ENCODE measurements at places on chromosomes 2 and 18.

DNA sequence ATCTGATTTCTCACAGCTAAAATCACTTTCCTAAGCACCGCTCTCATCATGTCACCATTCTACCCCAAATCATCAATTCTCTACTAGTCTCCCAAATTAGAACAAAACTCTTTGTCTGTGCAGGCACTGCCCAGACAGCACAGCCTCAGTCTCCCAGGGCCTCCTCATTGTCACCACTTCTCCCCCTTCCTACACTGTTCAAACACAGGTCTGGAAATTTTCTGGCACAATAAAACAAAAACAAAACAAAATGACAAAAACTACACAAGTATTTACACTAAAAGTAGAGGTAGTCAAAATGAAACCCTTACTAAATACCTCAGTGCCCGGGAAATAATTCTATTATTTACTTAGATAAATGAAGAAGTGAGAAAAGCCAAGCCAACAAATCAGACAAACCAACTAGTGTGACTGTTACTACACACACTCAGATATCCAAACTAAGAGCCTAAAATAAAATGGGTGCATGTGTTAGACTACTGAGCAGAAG is 156.2 kb upstream of the DNMT3A start:
- no peak for DNase-seq

DNA sequence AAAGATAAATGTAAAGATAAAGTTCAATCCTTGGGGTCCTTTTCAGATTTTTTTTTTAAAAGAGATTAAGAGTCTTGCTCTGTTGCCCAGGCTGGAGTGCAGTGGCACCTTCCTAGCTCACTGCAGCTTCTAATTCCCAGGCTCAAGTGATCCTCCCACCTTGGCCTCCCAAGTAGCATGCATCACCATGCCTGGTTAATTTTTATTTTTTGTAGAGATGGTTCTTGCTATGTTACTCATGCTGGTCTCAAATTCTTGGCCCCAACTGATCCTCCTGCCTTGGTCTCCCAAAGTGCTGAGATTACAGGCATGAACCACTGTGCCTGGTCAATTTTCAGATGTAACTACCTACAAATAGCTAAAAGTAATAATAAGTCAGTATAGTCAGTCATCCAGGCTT is 21.1 kb downstream of the NFE2L2 start:
- DNase-seq, result no peak

GRCh38 chr18:36862182-36862581 is 33.3 kb downstream of the KIAA1328 start:
- no peak for DNase-seq

- no peak for DNase-seq
Measured at GRCh38 chr2:184875911-184876310, 277.6 kb downstream of the ZNF804A start.

- no peak for DNase-seq
Measured at GRCh38 chr2:141501752-141502151, 629.1 kb downstream of the LRP1B start.

- DNase-seq, result no peak
Measured at GRCh38 chr2:56626927-56627326, 443.1 kb downstream of the CCDC85A start.

- no peak for DNase-seq
Measured at GRCh38 chr2:25976983-25977741, 5.1 kb downstream of the KIF3C start.

GRCh38 chr2:118668431-118669424 is 178.7 kb downstream of the EN1 start:
- no peak for DNase-seq

- DNase-seq, result no peak
Measured at GRCh38 chr18:31500051-31500688, 2.2 kb downstream of the DSG2 start.

- no peak for DNase-seq
Measured at GRCh38 chr2:126672980-126673605, 17.1 kb downstream of the GYPC start.

DNA sequence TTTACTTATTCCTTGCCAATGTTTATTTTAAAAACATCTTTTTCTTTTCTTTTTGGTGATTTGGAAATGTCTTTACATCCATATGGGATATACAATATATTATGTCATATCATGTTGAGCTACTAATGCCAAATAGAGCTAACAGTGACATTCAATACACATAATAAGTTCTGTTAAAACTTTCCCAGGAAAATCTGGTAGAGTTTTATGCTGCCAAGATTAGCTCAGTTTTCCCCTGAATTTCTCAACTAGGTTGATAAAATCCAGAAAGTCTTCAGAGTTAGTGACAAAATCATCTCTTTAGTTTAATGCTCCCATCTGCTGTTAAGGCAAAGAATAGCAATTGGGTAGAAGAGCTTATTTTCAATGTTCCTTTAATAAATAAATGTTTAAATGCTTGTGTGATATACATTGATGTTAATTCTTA is 9.9 kb downstream of the COL3A1 start:
- DNase-seq, result no peak

DNA sequence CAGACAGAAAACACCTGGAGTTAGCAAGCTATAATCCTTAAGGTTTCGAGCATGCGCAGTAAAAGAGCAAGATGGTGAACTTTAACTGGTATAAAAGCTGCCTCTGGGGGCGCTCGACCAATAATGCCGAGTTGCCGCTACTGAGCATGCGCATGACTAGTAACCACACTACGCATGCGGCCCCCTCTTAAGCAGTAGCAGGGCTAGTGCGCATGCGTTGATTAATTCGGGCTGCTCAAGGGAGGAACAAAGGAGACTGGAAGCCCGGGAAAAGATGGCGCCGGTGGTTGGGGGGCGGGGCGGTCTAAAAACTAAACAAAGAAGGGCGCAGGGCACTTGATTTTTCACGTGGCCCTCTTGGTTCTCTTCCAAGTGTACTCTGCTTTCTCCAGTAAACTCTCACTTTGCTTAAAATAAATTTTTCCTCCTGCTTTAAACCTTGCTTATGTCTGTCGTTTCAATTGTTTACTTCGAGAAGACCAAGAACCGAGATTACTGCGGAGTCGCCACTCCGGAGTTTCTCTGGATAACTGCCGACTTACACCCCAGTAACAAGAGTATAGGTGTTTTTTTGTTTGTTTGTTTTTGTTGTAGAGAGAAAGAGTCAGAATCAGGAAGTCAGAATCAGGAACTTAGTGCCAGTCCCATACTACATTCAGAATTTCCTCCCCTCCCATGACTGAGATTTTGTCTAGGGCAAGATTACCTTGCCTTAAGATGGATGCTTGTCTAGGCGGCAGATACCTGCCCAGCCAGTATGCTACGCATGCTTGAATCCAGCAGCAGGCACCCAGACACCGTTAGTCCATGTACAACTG is 5.8 kb downstream of the XRCC5 start:
- peak; percentile 98 for DNase-seq

GRCh38 chr2:200476836-200477235 is 33.0 kb downstream of the KCTD18 start:
- DNase-seq, result no peak

DNA sequence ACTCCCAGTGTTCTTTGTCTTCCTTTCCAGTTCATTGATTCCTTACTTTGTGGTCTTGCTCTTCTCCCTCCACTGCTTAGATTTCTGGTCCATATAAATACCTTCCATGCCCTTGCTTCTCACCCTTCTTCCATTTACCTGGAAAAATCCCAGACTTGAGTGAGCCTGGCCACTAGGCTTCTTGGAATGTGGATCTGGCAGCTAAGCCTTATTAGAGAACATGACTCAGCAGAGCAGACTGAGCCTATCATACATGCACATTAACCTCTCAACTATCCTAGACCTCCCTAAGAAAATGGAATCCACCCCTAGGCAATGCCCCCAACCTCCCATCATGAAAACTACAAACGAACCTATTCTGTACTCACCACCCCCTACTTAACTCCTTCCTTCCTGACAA is 127.7 kb downstream of the RHBDD1 start:
- DNase-seq, result no peak

- no peak for DNase-seq
Measured at GRCh38 chr2:43270930-43271615, 44.7 kb upstream of the ZFP36L2 start.

DNA sequence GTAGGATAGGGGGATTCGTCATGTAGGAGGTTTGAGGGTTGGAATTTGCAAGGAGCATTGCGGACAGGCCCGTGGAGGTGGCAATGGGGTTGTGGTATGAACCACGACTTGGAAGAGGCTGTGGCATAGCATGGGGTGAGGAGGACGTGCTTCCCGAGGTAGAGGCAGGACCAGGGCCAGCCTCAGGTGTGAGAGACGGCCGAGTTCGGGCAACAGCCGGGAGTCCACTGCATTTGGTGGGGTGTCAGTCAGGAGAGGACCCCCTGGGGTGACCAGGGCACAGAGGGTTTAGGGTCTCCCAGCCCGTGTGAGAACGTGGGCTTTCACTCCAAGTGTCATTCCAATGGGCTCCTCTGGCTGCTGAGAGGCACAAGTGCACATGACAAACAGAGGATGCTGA is 339.0 kb downstream of the EIPR1 start:
- DNase-seq, result no peak

Measured in activated T-cell treated with anti-CD3 and anti-CD28 coated beads for 4 hours (primary cell).